ENCODE measurements at places on chromosomes 1 and 21.

- no peak for DNase-seq
Measured at GRCh38 chr1:159866905-159867663, 4.6 kb upstream of the VSIG8 start.

- DNase-seq, result no peak
Measured at GRCh38 chr21:45300786-45301520, 13.3 kb upstream of the POFUT2 start.

- no peak for DNase-seq
Measured at GRCh38 chr1:23824711-23825075, 536 bp downstream of the HMGCL start.

DNA sequence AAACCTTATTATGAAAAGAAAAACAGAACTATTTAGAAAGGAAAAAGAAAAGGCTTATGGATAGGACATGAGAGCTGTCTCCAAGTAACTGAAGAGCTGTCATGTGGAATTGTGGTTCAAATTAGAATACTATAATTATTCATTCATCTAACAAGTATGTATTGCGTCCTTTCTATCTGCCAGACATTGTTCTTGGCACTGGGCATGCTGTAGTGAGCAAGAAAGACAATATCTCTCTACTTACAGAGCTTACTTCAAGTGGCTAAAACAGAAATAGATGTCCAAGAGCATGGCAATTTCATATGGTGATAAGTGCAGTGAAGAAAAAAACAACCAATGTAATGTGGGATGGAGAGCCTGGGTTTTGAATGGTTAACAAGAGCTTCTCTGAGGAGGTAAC is 413.0 kb downstream of the DPYD start:
- no peak for DNase-seq

DNA sequence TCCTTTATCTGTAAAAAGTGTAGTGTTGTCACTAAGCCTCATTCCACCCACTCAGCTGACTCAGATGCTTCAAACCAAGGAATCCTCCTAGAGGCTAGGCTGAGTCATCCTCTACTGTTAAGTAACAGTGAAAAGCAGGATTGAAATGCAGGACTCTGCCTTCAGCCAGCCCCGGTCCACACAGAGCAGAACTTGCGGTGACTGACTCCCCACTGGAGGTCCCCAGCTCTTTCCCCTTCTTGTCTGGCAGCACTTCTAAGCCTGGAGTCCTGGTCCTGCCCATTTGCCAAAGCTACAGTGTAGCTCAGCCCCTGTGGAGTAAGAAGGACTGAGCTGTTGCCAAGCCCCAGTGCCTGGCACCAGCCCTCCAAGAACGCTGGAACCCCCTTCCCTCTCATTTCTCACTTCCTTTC is 1.7 kb downstream of the RAB7B start:
- DNase-seq, result peak; percentile 19

GRCh38 chr1:227541796-227542152 is 21.6 kb upstream of the ZNF678 start:
- no peak for DNase-seq

- DNase-seq, result no peak
Measured at GRCh38 chr1:218473522-218473921, 128.4 kb downstream of the TGFB2 start.

GRCh38 chr1:6819246-6820040 is 34.2 kb downstream of the CAMTA1 start:
- no peak for DNase-seq

- DNase-seq, result no peak
Measured at GRCh38 chr21:45861156-45861870, 120.3 kb upstream of the COL6A1 start.

DNA sequence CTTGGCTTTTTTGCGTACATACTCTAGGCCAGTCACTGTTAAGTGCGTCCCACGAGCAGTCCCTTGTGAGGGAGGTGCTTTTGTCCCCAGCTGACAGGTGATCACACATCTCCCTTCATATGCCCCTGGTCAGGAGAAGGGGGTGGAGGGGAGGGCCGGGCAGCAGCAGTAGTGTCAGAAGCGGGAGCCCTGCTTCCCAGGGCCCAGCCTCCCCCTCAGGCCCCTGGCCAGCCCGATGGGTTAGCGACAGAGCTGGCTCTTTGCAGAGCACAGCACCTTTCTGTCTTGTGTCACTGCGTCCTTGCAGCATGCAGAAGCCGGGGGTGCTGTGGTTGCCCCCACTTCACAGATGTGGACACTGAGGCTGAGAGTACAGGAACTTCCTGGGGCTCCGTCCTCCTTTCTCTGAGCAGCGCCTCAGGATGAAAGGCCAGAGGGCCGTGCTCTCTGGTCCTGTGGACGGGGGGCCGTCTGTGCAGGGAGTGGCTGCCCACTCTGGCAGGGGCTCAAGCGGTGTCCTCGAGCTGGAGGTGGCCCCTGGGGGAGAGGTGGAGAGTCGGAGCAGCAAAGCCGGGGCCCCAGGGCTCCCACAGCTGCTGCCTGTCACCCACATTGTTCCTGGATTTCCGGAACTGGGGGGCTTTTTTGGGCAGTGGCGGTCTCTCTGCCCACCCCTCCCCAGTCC is 5.9 kb downstream of the TMEM201 start:
- DNase-seq, result no peak

DNA sequence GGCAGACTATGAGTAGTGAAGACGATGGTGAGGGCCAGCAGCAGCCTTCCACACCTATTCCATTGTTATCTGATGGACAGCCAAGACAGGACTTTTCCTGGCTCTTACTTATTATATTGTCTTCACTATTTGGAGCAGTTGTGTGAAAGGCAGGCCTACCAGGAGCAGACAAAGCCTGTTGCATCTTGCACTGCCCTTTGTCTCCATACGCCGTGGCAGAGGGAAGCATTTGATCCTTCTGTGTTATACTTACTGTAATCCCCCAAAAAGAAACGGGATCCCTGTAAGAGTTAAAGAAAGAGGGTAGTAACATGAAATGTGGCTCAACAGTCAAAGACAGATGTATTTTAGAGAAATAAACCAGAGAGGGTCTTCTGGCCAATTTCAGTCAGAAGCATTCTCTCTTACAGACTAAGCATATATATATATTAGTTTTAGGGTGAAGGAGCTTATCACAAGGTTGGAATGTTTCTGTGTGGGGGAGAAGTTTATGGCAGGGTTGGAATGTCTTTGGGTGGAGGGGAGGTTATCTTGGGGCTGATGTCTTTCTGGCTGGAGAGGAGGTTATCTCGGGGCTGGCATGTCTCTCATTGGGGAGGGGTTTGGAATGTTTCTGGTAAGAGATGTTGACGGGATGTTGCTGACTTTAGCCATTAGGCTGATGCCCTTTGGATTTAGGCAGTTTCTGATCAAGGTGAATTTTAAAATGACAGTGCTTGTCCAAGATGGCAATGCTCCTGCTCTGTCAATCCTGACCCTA is 23.4 kb upstream of the HSD3B1 start:
- no peak for DNase-seq

GRCh38 chr1:185442050-185442449 is 125.0 kb upstream of the IVNS1ABP start:
- DNase-seq, result no peak

DNA sequence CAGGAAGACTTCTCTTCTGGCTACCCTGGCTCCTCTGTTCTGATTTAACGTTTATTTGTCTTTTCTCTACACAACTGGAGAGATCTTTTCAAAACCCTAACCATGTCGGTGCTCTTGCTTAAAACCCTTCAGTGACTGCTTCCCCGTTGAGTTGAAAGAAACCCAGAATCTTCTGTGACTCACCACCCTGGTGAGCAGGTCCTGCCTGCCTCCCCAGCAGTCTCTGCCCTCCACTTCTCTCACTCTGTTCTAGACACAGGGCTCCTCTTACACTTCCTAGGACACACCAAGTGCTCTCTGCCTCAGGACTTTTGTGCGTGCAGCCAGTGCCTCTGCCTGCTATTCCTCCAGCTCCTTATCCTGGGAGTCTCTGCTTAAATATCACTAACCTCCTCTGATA is 131.4 kb downstream of the IER5 start:
- DNase-seq, result no peak

GRCh38 chr1:172770071-172770470 is 111.2 kb downstream of the FASLG start:
- no peak for DNase-seq

GRCh38 chr1:200671235-200671786 is 1.6 kb upstream of the DDX59 start:
- no peak for DNase-seq

DNA sequence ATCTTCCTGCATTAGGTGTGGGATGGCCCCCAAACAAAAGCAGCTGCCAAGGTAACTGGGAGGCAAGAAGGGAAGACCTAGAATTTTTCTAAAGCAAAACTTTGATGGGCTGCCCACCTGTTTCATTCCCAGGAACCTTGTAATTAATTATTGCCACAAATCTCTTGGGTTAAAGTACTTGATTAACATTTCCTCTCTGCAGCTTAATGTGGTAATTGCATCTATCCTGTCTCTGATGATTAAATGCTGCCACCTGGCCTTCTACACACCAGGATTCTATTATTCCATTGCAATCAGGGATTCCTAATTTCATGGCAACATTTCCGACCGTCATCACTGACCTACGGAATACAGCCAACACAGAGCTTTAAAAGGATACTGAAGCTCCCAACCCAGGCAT is 68.3 kb upstream of the RC3H1 start:
- no peak for DNase-seq

DNA sequence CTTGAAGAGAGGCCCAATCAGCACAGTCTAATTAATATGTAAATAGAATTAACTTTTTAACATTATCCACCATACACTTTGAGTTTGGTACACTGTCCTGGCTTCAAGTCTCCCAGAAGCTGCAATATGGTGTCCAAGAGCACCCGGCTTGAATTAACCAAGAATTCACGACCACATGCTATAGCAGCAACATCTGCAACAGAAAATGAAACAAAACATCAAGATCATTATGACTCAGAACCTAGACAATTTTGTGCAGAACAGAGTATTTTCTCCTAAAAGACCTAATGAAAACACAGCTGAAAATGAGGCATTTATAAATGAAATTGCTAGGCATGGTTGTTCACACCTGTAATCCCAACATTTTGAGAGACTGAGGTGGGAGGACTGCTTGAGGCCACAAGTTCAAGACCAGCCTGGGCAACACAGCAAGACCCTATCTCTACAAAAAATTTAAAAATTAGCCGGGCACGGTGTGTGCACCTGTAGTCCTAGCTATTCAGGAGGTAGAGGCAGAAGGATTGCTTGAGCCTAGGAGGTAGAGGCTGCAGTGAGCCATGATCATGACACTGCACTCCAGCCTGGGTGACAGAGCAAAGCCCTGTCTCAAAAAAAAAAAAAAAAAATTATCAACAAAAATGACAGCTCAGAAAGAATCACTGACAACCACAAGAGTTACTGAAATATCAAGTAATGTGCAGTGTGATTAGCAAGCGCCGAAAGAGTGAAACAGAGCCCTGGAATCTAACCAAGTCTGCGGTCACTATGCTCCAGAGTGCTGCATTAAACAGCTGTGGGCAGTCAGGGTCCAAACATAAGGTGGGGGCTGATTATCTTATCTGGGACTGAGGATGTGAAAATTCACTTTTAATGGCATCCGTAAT is 45.3 kb downstream of the HSF2BP start:
- no peak for DNase-seq

GRCh38 chr1:184577319-184577718 is 177.3 kb downstream of the EDEM3 start:
- DNase-seq, result no peak

- no peak for DNase-seq
Measured at GRCh38 chr1:108107658-108108057, 92.5 kb downstream of the SLC25A24 start.

All from stimulated activated CD8-positive, alpha-beta memory T cell treated with anti-CD3 and anti-CD28 coated beads, Interleukin-7, amount 100 ng/mL, for 4 hours (primary cell).